ENCODE measurements at places on chromosomes 1 and 21.

DNA sequence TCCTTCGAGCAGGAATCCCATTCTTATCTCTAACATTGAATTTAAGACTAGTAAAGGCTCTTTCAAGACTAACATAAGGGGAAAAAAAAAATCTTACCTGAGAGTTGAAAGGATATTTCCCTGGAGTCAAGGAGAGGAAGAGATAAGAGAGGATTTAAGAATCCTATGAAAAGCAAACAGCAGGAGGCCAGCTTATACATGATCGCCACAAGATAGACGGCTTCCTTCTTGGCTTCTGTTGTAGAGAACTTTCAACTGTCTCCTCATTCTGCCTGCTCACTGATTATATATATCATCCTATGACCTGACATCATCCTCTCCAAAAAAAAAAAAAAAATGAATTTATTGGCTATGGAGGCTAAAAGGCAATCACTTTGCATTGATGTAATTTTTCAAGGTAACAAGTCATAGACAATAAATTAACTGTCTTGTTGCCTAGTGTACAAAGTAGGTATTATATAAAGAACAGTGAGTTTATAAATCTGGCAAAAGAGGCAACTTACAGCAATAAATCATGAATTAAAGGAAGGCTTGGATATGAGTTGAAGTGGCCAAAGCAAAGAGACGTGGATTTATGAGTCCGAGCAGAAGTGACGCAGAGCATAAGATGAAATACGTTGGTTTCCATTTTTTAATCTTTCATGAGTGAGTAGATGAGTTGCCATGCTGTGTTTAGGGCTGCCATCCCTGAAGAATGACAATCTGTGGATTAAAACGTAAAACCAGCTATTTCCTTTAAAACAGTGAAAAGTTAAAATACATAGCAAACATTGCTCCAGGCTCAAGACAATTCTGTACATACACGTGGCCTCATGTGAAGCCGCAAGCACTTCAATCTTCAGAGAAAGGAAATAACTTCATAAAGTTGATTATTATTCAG lies at the start of gene UTS2:
Gene UTS2 (minus strand): TSS at position 262 of the 880 bp plus-strand sequence. CDS start 62 bp downstream, at position 200.
- no peak for DNase-seq

GRCh38 chr1:31796707-31797106 lies 19.1 kb downstream of the SPOCD1 start:
- DNase-seq, result no peak

DNA sequence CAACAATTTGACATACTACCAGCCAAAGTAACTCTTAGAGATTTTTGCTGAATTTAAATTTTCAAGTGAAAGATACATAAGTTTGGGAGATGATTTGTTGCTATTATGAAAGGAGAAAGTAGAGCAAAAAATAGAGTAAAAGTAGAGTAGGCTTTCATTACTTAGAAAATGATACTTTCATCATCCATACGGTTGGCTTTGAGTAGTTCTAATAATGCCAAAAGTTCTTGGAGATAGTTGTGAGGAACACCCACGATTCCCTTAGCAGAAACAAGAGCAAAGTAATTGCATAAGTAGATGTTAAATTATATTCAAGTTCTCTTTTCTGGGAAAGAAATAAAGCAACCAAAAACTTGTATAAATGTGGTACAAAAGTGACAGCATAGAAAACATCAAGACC lies 95.0 kb upstream of the VAV3 start:
- no peak for DNase-seq

DNA sequence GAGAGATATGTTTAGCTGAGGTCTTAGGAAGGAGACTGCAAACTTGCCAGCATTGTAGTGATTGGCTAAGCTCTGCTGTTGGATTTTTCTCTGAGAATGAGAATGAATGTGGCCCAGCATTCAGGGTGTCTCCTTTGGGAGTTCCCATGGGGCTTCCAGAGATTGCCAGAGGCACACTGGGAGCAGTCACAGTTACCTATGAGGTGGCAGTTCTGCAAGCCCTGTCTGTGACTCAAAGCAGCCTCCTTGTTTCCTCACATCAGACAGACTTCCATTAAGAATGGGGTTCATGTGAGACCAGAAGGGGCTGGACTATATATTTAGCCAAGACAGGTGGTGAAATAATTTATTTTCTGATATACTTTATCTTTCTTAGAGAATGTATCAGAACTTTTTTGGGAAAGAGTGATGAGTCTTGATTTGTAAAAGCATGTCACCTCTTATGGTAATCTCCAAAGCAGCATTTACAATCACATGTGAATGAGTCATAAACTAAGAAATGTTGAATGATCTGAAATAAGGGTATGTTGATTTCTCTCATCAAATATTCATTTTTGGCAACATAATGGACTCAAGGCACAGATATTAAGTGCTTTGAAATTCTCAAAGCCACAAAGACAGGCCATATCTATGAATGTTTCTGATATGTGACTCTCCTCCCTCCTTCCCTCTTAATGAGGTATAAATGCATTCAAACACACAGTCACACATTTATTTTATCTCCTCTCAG lies 9.5 kb upstream of the SLC19A2 start:
- no peak for DNase-seq

Measured in NCI-H1930 (cell line).